ENCODE measurements at places on chromosomes 3 and 15.

DNA sequence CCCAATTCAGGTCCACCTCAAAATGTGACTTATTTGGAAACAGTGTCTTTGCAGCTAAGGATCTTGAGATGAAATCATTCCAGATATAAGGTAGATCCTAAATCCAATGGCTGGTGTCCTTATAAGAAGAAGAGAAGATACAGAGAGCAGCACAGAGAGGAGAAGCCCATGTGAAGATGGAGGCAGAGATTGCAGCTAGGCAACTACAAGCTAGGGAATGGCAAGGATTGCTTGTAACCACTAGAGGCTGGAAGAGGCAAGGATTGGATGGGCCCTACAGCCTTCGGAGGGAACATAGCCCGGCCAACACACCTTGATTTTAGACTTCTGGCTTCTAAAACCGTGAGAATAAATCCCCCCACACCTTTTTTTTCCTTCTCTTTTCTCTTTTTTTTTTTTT is 38.5 kb downstream of the SYN2 start:
- DNase-seq, result no peak

GRCh38 chr3:15955968-15956367 is 158.2 kb upstream of the ANKRD28 start:
- DNase-seq, result no peak

- DNase-seq, result no peak
Observed at GRCh38 chr3:71360764-71361163, 222.8 kb downstream of the FOXP1 start.

DNA sequence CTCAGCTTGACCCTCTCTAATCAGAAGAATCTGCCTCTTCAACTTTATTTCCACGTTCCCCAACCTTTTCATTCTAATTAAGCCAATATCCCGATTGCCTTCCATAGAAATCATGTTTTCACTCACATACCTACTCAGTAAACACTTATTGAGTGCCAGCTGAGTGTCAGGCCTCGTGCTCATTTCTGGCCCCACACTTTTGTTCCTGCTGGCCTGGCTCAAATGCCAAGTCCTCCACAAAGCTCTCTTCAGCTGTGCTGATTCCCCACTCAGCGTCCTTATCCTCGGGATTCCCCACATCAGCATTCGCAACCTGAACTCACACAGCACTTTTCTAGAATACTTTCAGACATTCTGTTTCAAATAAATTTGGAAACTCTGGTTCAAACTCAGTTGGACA is 68.9 kb downstream of the THBS1 start:
- no peak for DNase-seq

- DNase-seq, result no peak
Observed at GRCh38 chr3:47870156-47870555, 67.2 kb downstream of the DHX30 start.

- peak; percentile 78 for DNase-seq
Observed at GRCh38 chr3:171770689-171771620, 39.3 kb downstream of the PLD1 start.

GRCh38 chr3:41320953-41321641 is 121.8 kb downstream of the CTNNB1 start:
- no peak for DNase-seq

DNA sequence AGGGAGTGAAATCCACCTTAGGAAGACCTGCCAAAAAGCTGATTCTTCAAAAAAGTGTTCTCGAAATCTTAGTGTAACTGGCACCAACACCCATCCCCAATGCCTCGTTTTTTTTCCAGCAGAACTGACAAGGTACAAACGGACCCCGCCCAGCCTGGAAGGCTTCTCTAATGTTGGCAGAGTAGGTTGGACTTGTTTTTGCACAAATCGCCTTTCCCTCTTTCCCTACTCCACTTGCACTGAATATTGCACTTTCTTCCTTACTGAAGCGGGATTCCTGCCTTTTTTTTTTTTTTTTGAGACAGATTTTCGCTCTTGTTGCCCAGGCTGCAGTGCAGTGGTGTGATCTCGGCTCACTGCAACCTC is 544 bp upstream of the TIMMDC1 start:
- no peak for DNase-seq

DNA sequence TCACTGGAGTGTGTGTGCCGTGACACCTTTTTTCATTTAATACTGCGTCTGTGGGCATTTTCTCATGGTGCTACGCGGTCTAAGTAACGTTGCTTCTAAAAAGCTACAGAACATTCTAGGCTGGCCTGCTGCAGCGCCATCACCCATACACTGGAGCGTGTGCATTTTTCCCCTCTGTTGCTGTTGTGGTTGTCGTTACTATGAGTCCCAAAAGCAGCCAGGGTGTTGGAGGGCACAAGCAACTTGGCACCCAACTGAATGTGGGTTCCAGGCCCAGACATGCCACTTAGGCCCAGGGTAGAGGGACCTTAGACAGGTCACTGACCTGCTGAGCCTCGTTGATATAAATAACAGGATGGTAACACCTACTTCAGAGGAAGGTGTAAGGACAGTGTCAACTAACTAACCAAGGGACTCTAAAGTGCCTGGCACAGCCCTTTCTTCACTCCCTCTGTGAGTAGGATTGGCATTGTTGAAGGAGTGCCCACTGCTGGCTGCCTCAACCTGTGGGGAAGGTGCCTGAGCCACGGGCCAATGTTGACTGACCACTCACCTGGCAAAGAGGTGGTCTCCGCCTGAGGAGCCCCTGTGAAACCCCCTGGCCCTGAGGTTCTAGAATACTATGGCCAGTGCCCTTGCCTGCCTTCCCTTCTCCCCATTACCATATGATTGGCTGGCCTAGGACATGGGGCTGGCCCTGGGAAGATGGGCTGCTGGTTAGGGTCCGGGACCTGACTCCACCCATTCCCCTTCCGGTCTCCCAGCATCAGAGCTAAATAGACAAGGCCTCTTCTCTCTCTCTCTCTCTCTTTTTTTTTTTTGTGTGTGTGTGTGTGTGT is 3.5 kb downstream of the CSK start:
- DNase-seq, result no peak

- no peak for DNase-seq
Observed at GRCh38 chr15:39736412-39737195, 46.0 kb downstream of the FSIP1 start.

DNA sequence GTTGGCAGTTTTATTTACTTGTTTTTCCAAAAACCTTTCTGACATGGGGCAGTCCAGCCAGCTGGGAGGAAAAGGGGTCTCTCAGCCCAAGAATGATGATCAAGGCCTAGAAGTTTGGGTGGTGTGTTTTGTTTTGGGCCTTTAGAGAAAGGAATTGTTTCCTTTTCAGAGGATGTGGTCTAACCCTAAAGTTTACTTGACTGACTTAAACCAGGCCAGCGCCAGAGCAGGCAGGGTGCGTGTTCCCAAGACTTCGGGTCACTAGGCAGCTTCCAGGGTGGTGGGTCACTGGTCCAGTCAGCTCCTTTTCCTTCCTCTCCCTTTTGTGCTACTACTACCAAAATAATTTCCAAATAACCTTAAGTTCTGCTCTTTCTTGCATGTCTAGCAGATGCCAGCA is 4.9 kb downstream of the FLNB start:
- DNase-seq, result no peak

- DNase-seq, result no peak
Observed at GRCh38 chr3:173857154-173857553, 459.6 kb downstream of the NLGN1 start.

DNA sequence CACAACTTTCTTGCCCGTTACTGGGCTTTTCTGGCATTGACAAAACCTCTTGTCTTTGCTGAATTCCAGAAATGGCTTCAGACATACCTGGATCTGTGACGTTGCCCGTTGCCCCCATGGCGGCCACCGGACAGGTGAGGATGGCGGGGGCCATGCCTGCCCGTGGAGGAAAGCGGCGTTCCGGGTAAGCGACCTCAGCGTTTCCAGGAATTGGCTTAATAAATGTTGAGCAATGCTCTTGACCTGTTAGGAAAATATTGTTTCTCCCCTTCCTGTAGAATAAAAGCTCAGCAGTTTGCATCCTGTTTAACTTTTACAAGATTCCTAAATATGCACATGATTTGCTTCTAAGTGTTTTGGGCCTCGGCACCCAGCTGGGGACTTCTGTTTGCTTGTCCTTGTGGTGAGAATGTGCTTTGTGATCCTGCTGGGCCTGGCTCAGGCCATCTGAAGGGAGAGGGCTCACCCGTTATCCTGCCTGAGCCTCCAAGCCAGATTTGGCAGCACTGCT is 46.7 kb downstream of the ARNT2 start:
- no peak for DNase-seq

DNA sequence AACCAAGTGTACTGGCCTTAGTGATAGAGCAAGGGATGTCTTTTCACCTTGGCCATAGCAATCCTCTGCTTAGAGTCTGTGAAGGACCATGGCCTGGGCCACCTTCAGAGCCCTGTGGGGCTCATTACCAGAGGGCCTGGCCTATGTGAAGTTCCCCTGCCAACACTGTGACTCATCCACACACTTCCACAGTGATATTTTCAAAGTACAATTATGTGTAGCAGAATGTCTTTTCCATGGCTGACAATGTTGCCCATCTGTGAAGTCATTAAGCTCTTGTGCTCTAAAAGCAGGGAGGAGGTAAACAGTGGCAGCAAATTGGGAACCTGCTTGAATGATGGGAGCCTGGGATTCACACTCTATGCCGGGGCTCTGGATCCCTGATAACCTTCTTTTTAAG is 12.2 kb upstream of the CACNA1D start:
- DNase-seq, result no peak

- no peak for DNase-seq
Observed at GRCh38 chr3:178671377-178671776, 135.1 kb downstream of the KCNMB2 start.
